Posterior vena cava (tissue), 2 donors: ENCODE measurements at places on chromosomes 5 and 9. TPM values are rescaled to one million over a fixed set of nuclear protein-coding genes. Genes with fewer than 3 reads are reported as not detected.
A peak's percentile ranks its signal among the peaks of the same experiment; 100 is the strongest.

DNA sequence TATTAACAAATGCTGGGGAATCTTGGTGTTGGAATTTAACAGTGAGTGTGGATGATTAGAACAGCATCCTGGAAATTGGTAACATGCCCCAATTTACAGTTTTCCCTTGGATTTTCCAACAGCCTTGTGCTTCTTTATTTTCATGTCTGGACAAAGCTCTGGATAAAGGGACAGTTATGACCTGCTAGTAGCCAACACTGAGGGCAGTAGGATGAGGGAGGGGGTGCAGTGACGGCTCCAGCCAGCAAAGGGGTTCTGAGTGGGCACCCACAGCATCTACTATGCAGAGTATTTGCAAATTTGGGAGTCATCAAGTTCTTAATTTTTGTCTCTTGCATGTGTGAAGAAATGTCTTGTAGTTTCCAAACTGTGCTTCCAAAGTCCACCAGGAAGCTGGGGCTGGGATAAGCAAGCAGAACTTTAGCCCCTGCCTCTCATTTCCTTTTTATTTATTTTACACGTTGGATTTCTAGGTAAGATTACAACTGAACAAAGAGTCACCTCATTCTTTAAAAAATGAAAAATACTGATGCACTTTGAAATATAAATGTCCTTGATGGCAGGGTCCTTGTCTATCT lies 63.0 kb upstream of the SELENOP start:
- DNase-seq, result no peak

DNA sequence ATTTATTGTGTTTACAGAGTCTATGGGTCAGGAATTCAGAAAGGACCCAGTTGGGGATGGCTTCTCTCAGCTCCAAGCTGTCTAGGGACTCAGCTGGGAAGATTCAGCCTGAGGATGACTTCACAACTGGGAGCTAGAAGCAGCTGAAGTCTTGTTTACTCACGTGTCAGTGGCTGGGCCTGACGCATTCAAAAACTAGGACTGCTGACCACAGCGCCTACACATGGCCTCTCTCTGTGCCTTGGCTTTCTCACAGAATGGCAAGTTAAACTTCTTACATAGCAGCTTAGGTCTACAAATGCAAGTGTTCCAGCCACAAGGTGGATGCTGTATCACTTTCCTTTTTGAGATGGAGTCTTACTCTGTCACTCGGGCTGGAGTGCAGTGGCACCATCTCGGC lies 16.3 kb upstream of the PPP2CA start:
- DNase-seq, result no peak

DNA sequence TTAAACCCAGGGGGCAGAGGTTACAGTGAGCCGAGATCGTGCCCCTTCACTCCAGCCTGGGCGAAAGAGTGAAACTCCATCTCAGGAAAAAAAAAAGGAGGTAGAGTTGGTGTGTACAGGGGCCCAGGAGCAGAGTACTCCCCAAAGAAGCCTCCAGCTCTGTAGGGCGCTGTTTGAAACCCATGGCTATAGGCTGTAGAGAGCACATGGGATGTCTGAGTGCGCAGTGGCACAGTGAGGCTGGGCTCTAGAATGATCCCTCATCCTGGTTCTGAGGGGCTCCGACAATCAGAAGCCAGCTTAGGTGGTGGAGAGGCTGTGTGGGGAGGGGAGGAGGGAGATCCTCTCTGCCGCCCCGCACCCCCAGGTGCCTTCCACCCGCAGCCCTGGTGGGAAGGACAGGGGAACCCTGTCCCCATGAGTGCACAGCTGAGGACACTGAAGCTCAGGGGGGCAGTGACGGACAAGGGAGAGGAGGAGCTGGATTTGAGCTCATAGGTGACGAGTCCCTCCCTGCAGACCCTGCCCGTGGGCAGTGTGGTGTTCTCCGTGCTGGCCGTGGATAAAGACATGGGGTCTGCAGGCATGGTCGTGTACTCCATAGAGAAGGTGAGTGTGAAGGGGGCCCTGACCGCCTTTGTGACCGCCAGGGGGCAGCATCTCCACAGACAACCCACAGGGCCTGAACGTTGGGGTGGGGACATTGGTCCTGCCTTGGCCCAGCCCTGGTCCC lies 24.6 kb downstream of the CDHR2 start:
- DNase-seq, result peak; percentile 89

LCN10 gene
- 9.2 TPM for total RNA-seq

GDF9 gene
- 0.51 TPM for total RNA-seq

HTR4 gene
- 0.33 TPM for total RNA-seq

- DNase-seq, result no peak
These were observed 7.7 kb upstream of the GCNT4 start for GRCh38 chr5:75059912-75060545.

AUH gene
- total RNA-seq, result 12.1 TPM

CMYA5 gene
- 2.6 TPM for total RNA-seq

IFNE gene
- total RNA-seq, result not detected

PCDHGA8 gene
- total RNA-seq, result 2.4 TPM

SLC6A18 gene
- total RNA-seq, result not detected

GRCh38 chr5:59238126-59238902 lies 655.2 kb downstream of the PDE4D start:
- no peak for DNase-seq

FRRS1L gene
- total RNA-seq, result 2.6 TPM

C5orf34 gene
- total RNA-seq, result 1.5 TPM

- DNase-seq, result no peak
These were observed 105.2 kb upstream of the RAI14 start for GRCh38 chr5:34550964-34551363.

GRCh38 chr9:128420060-128420650 lies 502 bp upstream of the CERCAM start:
- peak; percentile 91 for DNase-seq

PCDHGB3 gene
- total RNA-seq, result 4.9 TPM

DNA sequence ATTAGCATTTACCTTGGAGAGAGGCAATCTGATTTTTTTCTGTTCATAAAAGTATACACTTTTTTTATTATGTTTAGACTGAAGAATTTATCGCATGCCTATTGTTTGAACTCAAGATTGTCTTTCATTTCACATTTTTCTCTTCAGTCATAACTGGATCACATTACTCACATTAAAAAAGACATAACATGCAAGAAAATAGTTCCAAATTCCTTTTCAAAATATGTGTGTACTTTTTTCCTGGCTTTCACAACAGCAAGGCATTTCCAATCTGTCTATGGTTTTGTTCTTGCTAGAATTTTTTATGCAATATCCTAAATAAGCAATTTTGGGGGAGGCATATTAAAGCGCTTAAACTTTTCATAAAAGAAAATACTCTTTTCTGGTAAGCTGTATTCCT lies 21.2 kb downstream of the FTMT start:
- no peak for DNase-seq

DNA sequence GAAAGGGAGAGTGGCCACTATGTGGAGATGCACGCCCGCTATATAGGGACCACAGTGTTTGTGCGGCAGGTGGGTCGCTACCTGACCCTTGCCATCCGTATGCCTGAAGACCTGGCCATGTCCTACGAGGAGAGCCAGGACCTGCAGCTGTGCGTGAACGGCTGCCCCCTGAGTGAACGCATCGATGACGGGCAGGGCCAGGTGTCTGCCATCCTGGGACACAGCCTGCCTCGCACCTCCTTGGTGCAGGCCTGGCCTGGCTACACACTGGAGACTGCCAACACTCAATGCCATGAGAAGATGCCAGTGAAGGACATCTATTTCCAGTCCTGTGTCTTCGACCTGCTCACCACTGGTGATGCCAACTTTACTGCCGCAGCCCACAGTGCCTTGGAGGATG lies 19.8 kb downstream of the RGMB start:
- DNase-seq, result no peak

- no peak for DNase-seq
These were observed 77.2 kb downstream of the MRPS30 start for GRCh38 chr5:44885903-44886302.

DNA sequence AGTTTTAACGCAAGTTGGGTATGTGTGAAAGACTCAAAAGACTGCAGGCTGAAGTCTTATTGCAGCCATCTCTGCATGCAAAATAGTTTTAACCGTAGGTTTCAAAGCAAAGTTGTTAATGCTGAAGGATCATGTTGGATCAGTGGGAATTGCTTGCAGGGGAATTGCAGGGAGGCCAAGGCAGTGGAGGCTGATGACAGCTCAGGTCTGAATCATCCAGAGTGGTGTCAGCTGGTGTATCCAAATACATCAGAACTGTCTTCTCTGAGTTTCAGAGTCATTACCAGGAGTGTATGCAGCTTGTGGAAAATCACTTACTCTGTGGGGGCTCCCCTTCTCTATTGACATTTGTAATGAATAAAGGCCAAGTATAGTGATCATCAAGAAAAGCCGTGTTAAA lies 435.7 kb downstream of the SH3GL2 start:
- no peak for DNase-seq

GRCh38 chr9:127033061-127033460 lies 89.4 kb downstream of the ANGPTL2 start:
- no peak for DNase-seq

RUSC2 gene
- total RNA-seq, result 64.2 TPM

EIF4E1B gene
- not detected for total RNA-seq

DNA sequence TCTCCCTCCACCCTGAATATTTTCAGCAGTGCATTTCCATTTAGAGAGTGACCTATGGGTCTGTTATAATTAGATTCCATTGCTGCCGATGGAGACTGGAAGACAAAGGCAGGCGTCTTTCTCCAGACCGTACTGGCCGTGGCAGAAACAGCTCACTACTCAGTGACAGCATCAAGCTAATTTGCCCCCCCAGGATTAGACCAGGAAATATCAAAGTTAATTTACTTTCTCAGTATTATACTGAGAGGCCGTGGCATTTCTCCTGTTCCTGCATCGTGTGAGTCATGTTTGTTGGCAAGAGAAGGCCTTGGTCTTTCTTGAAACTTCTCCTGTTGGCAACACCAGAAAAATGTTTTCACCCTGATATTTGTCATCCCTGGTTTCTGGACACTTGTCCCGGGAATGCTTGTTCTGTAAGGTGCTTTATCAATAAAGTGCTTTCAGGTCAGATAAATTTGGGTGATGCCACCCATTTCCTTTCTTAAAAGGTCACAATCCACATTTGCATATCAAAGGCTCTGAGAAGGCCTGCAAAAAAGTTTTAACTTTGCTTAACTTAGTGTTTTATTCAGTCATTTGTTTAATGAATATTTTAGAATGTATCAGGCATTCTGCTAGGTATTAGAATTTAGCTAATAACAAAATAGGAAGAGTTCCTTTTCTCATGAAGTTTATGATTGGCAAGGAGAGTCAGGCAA lies 28.4 kb downstream of the SV2C start:
- DNase-seq, result no peak

DNA sequence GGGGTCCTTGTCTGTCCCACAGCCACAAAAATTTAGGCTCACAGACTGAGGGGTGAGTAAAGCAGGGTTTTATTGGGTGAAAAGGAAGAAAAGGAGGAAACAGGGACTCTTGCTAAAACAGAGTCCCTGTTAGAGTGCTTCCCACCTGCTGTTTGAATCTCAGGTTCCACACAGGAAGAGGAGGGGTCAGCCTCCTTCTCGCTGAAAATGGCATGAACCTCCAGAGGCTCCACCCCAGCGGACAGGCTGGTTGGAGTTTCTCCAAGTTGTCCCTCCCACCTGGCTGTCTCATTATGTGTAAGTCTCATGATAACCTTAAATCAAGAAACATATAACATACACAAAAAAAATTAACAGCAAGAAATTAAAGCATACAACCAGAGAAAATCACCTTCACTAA lies 28.3 kb upstream of the UHRF2 start:
- no peak for DNase-seq

- no peak for DNase-seq
These were observed 87.4 kb downstream of the ZNF608 start for GRCh38 chr5:124658867-124659557.

PRRT1B gene
- not detected for total RNA-seq

DNA sequence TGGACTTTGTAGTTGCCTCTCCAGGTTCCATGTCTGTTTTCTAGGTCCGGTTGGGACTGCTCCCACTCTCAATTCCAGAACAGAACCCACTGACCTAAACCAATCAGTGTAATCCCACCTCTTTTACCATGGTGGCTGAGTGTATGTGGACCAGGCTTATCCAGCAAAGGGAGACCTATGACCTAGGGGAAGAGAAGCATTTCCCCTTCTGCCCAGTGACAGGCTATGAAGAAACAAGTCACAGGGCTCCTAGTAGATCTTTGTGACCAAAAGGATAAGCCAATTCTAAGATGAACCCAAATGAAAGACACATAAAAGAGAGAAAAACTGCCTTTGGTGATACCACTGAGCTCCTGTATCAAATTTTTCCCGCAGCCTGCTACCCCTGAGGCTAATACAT lies 6.3 kb downstream of the NMRK1 start:
- DNase-seq, result no peak

GRCh38 chr5:77909237-77909636 lies 133.1 kb upstream of the TBCA start:
- no peak for DNase-seq

- no peak for DNase-seq
These were observed 108.4 kb upstream of the ALDH1B1 start for GRCh38 chr9:38284039-38284575.

GRCh38 chr5:88756953-88757352 lies 126.0 kb downstream of the MEF2C start:
- DNase-seq, result no peak

- DNase-seq, result no peak
These were observed 4.3 kb upstream of the IFNK start for GRCh38 chr9:27519466-27520465.

DNA sequence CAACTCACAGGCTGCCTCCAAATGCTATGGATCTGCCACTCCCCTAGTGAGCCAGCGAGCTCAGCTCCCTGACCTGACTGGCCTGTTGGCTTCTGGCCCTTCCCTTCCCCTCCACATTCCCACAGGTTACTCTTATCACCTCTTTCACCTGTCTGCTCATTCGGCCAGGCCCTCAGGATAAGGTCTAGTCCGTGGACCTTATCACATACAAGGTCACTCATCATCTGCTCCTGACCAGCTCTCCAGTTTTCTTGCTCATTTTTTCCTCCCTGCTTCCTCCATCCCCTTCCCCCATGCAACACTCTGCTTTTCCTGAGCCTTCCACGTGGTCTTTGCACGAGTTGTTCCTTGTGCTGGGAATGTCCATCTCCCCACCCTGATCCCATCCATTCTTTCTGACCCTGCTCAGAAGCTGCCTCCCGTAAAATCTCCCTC lies 25.9 kb upstream of the NDST1 start:
- DNase-seq, result no peak

NFIB gene
- 230 TPM for total RNA-seq

- DNase-seq, result no peak
These were observed 102.2 kb upstream of the IL7R start for GRCh38 chr5:35754481-35754880.

SHISAL2B gene
- not detected for total RNA-seq
